ENCODE measurements at places on chromosomes 16 and 17.

GRCh38 chr16:67202956-67203493 is 4.1 kb downstream of the ELMO3 start:
- no peak for DNase-seq

DNA sequence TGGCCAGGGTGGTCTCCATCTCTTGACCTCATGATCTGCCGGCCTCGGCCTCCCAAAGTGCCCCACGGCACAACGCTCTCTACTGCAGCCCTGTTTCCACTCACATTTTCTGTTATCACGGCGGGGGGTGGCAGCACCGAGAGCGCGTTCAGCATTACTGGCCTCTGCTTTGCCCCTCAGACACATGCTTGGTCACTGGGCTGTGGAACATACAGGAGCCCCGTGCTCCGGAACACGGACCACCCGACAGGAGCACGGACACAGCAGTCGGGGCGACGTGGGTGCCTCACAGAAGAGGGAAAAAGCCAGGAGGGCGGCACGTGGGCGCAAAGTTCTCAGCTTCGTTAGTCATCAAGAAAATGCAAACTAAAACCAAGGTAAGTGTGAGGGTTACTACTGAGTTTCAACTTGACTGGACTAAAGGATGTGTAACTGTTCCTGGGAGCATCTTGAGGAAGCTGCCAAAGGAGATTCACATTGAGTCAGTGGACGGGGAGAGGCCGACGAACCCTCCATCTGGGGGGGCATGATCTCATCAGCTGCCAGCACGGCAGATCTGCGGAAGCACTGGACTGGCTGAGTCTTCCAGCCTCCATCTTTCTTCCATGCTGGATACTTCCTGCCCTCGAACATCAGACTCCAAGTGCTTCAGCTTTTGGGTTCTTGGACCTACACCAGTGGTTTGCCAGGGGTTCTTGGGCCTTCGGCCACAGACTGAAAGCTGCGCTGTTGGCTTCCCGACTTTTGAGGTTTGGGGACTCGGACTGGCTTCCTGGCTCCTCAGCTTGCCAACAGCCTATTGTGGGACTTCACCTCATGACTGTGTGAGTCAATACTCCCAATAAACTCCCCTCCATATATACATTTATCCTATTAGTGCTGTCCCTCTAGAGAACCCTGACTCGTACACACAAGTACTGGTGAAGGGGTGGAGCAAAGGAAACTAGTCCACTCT is 106.8 kb downstream of the ZNF778 start:
- DNase-seq = peak; percentile 73

- no peak for DNase-seq
These were observed 923 bp downstream of the ANKRD13B start for GRCh38 chr17:29593591-29594518.

DNA sequence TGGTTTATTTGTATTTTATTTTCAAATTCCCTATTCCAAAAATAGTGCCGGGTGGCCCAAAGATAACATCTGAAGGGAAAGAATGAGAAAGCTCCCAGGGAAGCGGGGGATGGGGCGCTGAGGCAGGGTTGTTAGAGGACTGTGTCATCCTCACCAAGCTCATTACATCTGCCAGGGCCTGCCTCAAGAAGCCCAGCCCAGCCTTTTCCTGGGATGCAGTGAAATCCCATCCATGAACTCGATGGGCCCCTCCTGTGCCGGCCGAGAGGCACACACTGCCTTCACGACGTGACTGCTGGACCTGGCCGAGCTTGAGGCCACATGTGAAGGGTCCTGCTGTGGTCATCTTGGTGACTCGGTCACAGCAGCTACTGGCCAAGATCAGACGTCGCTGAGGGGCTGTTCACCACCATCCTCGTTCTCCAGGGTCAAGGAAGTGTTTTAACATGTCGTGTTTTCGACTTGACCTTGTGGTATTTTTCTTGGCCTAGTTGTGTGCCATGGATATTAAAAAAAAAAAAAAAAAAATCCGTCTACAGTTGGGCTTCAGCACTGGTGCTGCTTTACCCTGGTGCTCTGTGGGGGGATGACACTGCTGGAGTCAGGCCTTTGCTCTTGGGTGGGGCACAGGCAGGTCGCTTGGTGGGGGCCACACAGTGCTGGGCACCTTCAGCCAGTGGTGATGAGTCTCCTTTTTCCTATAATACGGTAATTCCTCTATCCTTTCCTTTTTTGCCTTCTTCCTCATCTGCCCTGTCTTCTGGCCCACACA is 4.9 kb downstream of the TIMM22 start:
- peak; percentile 81 for DNase-seq

DNA sequence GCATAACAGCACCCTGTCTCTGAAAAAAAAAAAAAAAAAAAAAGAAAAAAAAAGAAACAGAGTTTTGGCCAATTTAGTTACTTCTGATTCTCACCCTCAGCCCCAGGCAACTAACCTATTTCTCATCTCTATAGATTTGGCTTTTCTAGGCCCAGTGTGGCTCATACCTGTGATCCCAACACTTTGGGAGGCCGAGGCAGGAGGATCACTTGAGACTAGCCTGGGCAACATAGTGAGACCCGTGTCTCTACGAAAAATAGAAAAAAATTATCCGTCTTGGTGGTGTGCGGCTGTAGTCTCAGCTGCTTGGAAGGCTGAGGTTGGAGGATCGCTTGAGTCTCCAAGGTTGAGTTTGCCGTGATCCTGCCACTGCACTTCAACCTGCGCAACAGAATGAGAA is 8.7 kb downstream of the RPS6KB1 start:
- DNase-seq = no peak

DNA sequence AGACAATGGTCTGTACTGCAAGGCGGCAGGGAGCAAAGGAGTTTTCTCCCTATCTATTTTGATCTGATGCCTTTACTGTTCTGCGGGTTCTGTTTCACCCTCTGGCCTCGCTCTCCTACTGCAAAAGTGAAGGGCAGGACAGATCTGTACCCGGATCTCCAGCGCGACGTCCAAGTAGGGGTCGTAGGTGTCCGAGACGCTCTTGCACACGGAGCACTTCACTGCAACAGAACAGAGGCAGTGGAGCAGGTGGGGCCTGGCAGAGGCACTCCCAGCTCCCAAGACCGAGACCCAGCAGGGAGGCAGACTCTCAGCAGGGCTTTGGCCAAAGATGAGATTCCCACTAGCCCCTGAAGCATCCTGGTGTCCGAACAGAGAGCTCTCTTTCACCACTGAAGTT is 19.8 kb downstream of the USP36 start:
- no peak for DNase-seq

GRCh38 chr16:23498863-23499262 is 11.4 kb downstream of the GGA2 start:
- DNase-seq = no peak

- no peak for DNase-seq
These were observed 4.2 kb upstream of the NME1 start for GRCh38 chr17:51149163-51149562.

DNA sequence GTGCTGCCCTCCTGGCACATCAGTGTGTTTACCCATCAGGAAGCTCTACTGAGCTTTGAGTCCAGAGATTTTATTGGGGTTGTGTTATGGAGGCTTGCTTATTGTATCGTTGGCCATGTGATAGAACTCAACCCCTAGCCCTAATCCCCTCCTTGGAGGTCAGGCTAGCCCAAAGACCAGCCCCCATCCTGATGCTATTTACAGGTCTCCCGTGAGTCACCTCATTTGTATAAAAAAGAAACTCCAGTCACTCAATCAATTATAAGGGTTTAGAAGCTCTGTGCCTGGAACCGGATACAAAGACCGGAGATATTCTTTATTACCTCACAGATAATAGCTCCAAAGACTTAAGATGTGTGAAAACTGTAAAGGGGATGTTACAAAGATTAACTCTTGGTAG is 405.9 kb downstream of the CNTNAP4 start:
- DNase-seq = no peak

DNA sequence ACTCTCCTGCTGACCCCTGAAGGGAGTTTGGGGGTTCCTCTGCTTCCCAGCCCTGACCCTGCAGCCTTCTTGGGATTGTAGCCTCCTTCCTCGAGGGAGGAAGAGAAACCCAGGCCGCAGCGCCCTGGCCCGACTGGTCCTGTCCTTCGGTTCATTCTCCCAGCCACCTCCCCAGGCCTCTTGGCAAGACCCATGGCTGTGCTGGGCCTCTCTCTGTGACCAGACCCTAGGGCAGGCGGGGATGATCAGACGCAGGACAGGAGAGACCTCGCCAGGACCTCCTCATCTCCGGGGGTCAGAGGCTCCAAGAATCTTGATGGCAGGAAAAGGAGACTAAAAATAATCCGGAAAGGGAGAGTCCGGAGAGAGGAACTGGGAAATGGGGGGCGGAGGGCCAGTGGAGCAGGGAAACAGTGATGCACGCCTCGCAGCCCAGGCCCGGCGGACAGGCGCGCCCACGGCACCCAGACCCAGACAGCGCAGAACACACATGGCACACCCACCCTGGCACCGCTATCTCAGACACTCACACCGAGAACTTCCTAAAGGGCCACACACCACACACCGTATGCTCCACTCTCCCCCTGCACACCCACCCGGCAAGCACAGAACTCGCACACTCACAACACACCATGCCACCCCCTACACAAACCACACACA is 1.2 kb downstream of the ARHGEF15 start:
- no peak for DNase-seq

GRCh38 chr17:38877130-38877851 is 7.4 kb downstream of the LASP1 start:
- DNase-seq = no peak

DNA sequence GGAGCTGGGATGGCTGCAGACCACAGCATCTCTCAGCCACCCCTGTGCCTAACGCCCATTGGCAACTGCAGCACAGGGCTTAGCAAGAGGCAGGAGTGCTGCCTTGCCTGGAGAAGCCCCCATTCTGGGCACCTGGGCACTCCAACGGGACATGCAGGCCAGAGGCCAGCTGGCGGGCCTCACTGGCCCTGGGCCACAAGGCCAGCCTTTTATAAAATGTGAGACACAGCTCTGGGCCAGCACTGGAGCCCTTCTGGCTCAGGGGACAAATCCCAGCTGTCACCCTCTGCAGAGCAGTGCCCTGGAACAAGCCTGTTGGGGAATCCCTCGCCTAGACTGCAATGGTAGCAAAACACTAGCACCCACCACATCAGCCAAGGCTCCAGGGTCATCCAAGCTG is 171.8 kb downstream of the WSCD1 start:
- DNase-seq = no peak

- DNase-seq = peak; percentile 82
These were observed 264.2 kb downstream of the SEC14L1 start for GRCh38 chr17:77404812-77405581.

DNA sequence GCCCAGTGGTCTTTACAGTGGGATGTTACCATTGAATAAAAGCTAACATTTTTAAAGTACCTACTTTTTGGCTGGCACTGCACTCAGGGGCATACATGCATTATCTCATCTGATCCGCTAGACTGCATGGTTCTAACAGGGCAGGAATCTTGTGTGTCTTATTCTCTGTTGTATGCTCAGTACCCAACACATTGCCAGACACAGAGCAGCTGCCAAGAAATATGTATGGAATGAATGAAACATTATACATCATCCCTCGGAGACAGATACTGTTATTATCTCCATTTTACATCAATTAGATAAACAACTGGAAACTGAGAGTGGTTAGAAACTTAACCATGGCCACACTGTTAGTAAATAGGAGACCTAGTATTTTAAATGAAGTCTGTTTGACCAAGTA is 74.1 kb upstream of the CDH11 start:
- DNase-seq = peak; percentile 64

DNA sequence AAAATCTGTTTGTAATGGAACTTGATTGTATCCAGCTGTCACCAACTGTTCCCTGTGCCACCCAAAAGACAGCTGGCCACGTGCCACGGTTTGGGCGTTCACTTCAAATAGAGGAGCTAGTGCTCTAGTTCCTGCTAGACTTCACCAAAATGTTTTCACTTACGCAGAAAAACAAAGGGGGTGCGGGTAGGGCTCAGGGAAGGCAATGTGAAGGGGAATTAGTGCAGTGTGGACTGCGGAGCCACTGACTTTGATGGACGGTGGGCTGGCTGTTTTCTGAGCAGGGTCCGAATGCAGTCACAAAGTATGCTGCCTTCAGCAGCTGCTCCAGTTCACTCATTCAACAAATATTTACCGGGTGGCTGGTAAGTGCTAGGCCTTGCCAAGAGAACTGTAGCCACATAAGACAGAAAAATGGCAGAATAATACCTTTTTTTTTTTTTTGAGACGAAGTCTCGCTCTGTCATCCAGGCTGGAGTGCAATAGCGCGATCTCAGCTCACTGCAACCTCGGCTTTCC is 7.6 kb upstream of the CYTH1 start:
- peak; percentile 81 for DNase-seq

- no peak for DNase-seq
These were observed 199.4 kb downstream of the AATF start for GRCh38 chr17:37148156-37148555.

DNA sequence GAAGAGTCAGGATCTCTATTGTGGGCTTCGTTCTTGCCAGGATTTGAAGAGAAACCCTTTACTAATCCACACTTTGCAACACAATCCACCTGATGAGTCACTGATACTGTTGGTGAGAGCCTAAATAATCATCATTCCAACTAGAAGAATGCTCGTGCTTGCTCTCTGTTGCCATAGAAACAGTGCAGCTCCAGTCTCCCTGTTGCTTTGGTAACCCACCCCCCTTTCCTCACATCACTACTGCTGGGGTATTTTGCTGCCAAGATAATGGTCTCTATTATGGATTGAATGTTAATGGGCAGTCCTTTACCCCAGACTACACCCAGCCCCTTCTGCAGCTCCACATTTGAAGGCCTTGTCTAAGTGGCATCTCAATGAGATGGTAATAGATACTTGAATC is 190.4 kb downstream of the ABCC12 start:
- peak; percentile 27 for DNase-seq

DNA sequence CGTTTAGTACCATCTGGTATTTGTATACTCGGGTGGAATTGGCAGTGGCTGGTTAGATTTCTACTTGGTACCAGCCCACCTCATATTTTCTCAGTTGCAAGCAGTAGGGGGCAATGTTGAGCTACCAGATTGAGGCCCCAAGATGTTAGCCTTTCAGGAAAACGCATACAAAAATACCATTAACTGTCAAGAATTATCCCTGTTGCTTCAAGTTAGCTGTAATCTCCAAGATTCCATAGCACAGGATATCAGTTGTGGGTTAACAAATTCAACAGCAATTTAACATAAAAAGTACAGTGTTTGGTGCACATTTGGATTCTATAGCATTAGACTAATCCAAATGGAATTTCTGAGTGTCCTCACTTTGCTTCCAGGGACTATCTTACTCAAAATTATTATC is 188.2 kb downstream of the FTO start:
- DNase-seq = peak; percentile 89

Measured in fibroblast of skin of right quadriceps (primary cell).